ENCODE measurements at places on chromosomes 2 and 18.

GRCh38 chr2:8514796-8515758, 166.8 kb upstream of the ID2 start:
- no peak for DNase-seq

DNA sequence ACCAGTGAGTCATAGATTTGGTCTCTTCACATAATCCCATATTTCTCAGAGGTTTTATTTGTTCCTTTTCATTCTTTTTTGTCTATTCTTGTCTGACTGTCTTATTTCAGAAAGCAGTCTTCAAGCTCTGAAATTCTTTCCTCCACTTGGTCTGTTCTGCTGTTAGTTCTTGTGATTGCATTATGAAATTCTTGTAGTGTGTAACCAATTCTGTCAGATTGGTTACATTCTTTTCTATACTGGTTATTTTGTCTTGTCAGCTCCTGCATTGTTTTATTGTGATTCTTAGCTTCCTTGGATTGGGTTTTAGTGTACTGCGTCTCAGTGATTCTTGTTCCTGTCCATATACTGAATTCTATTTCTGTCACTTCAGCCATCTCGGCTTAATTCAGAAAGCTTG, 18.6 kb downstream of the EHBP1 start:
- DNase-seq: no peak

GRCh38 chr2:231925303-231926179, 655 bp downstream of the NPPC start:
- peak; percentile 43 for DNase-seq

DNA sequence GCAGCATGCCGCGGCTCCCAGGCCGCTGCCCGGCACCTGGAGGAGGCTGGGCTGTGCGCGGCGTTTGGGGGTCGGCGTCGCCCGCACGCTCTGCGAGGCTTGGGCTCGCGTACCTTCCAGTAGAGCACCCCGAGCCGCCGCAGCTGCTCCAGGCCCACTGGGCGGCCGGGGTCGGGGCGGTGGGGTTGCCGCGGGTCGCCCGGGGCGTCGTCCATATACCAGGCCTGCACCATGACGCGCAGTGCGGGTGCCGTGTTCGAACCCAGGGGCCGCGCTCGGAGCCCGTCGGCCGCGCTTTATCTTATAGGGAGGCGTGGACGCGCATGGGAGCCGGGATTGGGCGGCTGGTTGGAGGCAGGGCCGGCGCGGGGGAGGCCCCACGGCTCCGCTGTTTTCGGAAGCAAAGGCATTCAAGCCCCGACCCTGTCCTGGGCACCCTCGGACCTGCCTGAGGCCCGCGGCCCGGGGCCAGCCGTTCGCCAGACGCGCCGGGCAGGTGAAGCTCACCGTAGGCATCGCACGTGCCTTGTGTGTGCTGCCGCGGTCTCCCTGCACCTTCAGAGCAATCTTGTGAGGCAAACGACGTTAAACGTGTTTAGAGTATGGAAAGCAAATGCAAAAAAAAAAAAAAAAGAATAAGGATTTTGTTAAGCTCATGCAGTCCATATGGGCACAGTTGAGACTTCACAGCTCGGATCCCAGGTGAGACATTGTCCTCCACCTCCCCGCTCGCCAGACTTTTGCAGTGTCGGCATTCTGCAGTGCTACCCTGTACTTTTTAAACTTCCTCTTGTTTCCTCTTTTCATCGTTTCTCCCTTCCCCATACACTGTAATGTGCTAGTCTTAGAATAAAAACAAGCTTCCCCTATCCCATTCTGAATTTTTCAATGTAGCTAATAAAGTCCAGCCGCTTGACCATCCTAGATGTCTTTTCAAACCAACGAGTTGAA, at the start of gene ADI1:
Gene ADI1, minus strand, starts transcription at position 277 of the 951 bp plus-strand sequence. Its CDS starts 44 bp downstream, at position 233.
- peak; percentile 56 for DNase-seq

GRCh38 chr2:25939257-25939668, 43.0 kb downstream of the KIF3C start:
- no peak for DNase-seq

DNA sequence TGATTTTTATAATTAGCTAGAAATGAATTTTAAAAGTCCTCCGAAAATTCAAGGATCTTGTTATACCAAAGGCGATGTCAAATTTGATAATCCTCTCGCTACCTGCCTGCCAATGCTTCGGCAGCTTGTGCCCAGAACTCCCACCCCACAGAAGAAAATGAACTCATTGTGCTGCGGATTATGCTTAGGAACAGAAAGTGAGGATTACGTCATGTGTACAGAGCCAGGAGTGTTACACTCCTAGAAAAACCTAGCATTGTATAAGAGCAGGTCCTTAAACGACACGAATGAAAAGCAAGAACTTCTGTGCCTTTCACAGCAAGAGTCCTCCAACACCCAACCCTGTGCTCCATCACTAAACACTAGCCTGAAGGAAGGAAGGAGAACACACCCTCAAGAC, 168.3 kb downstream of the RNF152 start:
- no peak for DNase-seq

DNA sequence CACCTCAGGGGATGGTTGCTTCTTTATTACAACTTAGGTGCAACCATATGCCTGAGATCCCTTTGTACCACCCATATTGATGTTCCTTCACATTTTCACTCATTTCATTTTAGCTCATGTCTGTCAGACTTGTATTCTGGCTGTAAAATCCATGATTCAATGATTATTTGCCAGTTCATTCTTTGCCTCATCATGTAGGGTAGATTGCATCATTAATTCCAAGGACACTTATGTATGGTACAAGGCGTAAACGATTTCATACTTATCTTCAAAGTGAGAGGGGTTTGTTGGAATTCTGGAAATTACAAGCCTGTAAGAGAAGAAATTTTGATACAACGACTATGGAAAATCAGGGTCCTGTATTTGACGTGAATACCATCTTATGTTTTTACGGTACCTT, 685.0 kb upstream of the FANCL start:
- no peak for DNase-seq

DNA sequence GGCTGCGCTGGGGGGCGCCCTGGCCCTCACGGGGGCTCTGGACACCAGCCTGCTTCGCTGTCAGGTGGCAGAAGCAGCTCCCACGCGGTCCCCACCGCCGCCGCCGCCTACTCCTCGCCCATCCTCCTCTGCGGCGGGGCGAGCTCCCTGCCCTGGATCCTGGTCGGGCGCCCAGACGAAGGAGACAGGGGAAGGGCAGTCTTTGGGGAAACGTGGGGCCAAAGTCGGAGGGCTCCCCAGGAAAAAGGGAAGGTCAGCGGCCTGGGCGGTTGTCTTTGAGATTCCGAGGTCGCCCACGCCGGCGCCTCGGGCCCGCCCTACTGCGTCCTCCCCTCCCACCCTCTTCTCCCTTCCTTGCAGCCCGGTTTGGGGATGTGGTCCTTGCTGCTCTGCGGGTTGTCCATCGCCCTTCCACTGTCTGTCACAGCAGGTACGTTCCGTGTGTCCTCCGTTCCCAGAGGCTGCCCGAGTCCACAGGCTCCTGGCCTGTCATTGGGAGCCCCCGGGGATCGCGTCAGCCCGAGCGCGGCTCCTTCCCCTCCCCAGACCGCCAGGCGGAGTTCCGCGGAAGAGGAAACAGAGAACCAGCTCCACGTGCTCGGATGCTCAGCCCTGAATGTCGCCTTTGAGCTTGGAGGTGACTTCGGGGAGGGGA, 800 bp downstream of the IL1RL2 start:
- DNase-seq: no peak

GRCh38 chr2:97992836-97993825, 2.6 kb downstream of the TMEM131 start:
- no peak for DNase-seq

- DNase-seq: no peak
Measured at GRCh38 chr2:38097988-38098385, 22.0 kb upstream of the CYP1B1 start.

DNA sequence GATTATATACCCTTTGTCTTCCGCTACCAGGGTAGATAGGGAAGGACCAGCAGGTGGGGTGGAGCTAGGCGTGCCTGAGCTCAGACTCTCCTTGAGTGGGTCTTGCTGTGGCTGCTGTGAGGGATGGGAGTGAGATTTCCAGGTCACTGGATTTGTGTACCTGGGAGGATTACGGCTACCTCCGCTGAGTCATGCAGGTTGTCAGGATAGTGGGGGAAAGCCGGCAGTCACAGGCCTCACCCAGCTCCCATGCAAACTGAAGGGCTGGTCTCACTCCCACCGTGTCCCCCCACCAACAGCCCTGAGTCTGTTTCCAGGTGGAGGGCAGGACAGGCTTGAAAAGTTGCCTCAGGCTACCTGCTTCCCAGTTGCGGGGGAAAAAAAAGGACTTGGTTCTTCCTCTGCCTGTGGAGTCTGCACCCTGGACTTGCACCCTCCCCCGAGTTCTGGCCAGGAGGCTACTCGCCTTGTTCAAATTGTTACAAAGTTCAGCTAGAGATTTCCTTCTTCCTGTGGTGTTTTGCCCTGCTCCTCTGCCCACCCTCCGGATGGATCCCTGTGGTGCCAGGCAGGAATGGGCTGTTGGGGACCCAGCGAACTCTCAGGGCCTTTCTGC, 268.3 kb downstream of the VAPA start:
- no peak for DNase-seq

DNA sequence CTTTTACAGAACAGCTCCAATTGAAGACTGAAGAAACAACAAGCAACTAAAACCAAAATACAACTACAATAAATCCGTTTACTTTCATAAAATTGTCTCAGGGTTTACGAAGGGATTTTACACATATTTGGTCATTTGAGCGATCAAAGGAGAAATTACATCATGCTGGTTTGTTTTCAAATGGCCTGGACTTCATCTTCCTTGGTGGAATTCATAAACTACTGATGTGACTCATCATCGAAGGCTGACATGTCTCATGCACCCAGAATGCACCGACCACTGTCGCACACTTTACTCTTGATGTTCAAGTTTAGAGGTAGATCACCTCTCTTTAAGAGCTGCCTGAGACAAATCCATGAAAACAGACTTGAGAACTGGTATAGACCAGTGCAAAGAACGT, 25.6 kb upstream of the PMAIP1 start:
- no peak for DNase-seq

DNA sequence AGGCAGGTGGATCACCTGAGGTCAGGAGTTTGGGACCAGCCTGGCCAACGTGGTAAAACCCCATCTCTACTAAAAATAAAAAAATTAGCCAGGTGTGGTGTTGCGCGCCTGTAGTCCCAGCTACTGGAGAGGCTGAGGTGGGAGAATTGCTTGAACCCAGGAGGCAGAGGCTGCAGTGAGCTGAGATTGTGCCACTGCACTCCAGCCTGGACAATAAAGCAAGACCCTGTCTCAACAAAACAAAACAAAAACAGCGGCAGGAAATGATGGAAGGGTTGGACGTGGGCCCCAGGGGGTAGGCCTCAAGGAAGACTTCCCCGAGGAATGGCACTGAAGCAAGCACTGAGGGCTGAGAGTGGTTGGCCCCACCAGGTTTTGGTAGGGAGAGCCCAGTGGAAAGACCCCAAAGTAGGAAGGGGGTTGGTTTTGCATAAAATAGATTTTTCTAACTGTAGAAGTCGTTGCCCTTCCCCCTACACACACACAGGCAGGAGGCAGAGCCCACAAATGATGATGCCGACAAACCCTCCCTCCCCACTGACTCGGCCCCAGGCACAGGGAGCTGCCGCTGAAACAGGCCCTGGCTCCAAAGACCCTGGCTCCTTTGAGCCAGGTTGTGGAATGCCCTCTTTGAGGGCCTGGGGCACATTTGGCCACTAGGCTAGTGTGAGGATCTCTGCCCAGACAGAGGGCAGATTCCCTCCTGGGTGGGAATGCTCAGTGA, 104.8 kb downstream of the CABLES1 start:
- DNase-seq: no peak

- DNase-seq: no peak
Measured at GRCh38 chr2:136251197-136251884, 133.4 kb upstream of the CXCR4 start.

DNA sequence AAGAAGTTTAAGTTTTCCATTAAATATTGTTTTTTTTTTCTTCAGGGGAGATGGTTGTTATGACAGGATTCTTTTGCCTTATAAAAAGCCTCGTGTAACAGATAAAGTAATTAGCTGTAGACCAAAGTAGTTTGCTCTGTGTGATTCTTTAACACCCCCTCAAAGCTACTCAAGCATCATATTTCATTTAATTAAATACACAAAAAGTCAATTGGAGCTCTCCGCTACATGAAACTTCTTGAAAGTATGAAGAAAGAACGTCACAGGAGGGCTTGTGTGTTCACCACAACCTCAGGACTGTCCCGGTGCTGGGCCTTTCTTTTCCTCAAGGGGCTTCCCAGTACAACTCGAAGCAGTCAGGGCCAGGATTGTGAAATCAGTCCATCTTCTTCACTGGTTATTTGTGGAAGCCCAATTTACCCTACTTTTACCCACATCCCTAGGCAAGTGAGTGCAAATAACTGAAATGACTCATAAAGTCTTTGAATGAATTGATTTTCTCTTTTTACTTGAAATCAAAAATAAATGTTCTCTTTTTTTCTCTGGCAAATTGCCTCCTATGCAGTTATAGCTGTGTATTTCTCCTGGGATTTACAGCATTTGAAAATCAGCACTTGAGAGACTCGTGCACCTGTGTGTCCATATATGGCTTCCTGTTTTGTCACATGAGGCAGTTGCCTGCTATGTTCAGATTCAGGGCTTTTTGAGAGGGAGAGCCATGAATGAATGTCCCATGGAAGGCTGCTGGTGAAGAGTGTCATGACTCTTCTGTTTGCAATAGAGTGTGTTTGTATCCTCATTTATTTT, 48.6 kb downstream of the LINC00305 start:
- DNase-seq: no peak

DNA sequence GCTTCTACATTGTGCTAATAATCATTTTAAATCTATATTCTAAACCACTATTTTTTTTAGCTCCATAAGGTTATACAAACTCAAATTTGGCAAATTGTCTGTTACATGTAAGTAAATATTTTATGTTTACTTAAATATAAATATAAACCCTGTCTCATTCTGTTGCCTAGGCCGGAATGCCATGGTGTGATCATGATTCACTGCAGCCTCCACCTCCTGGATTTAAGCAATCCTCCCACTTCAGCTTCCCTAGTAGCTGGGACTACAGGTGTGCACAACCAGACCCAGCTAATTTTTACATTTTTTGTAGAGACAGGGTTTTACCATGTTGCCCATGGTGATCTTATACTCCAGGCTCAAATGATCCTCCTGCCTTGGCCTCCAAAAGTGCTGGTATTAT, 124.7 kb downstream of the MEIS1 start:
- no peak for DNase-seq

GRCh38 chr18:1578505-1578904, 673.8 kb downstream of the ADCYAP1 start:
- DNase-seq: no peak

GRCh38 chr18:22703883-22704585, 229.1 kb upstream of the RBBP8 start:
- no peak for DNase-seq

DNA sequence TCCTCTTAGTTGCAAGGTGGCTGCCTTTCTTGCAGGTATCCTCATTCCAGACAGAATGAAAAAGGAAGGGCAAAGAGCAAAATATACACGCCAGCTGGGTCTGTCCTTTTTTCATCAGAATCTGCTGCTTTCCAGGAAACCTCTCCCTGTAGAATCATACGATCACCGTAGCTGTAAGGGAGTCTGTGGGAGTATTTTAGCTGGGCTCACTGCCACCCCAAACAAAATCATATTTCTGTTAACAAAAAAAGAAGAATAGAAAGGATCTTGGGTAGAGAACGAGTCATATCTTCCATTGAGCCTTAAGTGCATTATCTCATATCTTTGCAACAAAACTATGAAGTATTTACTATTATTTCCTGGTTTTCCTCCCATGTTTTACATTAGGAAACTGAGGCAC, 15.0 kb upstream of the TANC1 start:
- DNase-seq: no peak
